Fibroblast of the conjunctiva (primary cell): ENCODE measurements at places on chromosomes 11 and 22.
A peak's percentile ranks its signal among the peaks of the same experiment; 100 is the strongest.

- no peak for DNase-seq
These were observed 56.8 kb downstream of the C22orf31 start for GRCh38 chr22:29004647-29005371.

DNA sequence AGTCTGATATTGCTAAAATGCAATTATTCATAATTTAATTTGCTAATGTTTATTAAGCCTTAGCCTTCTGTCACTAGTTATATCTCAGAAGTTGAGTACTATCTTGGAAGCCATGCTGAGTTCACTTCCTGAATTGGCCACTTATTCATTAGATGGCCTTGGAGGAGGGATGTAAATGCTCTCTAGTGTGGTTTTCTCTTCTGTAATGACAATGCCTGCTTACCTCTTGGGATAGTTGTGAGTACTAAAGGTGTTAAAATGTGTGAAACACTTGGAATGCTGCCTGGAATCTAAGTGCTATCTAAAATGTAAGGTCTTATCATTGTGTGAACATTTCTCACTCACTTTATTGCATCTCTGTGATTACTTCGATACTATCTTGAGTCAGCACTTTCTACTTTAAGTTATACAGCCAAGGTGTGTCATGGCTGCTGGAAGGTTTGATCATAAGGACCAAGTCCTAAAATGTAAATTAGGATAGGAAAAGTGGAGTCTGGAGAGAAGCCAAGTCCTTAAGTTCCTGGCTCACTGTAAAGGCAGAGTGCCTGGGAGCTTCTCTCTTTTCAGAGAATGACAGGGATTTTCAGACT, 12.4 kb downstream of the GLYATL2 start:
- no peak for DNase-seq

GRCh38 chr11:74471037-74471436, 3.7 kb upstream of the KCNE3 start:
- DNase-seq: no peak

- DNase-seq: no peak
These were observed 19.3 kb downstream of the MB start for GRCh38 chr22:35597692-35598395.

DNA sequence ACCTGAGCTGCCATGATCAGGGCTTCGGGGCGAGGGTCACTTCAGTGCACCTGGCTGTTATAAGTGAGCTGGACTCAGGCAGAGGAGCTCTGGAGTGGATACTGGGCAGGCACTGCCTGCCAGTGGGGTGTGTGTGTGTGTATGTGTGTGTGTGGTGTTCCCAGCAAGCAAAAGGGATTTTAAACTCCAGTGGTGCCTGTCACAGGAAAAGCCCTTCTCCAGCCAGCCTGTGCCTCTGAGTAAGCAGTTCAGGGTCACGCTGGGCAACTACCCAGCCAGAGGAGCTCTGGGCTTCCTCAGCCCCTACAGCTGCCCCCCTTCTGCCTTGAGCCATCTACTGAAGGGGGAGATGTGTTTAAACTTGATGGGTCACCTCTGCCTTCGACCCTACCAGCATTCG, 109.0 kb downstream of the OSBP2 start:
- no peak for DNase-seq

DNA sequence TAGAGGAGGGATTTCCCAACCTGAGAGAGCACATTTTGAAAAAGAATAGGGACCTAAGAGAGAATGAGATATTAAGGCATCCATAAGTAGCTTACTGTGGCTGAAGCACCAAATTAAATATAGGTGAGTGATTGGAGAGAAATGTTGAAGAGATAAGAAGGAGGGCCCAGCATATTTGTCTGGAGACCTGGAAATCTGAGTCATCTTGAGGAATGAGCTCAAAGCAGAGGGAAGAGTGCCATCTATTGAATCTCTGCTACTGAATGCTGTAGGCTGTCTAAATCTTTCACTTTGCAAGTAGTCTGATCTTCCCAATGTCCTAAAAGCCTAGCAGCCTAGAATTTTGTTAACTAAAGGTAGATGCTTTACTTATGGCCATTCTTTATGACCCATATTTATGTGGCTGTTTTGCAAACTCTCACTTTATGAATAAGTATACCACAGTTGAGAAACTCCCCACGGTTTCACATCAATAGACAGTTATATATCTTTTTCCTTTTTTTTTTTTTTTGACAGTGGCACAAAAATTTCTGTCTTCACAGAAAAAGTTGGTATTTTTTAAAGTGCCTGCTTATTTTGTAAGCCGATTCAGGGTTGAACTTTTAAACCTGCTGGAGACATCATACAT, 2093.5 kb downstream of the LRRC4C start:
- DNase-seq: no peak

- no peak for DNase-seq
These were observed 4.0 kb downstream of the SCYL1 start for GRCh38 chr11:65528819-65529350.

GRCh38 chr11:43440486-43440885, 81.8 kb downstream of the TTC17 start:
- no peak for DNase-seq

- no peak for DNase-seq
These were observed 3.0 kb downstream of the GAL start for GRCh38 chr11:68687311-68687710.

DNA sequence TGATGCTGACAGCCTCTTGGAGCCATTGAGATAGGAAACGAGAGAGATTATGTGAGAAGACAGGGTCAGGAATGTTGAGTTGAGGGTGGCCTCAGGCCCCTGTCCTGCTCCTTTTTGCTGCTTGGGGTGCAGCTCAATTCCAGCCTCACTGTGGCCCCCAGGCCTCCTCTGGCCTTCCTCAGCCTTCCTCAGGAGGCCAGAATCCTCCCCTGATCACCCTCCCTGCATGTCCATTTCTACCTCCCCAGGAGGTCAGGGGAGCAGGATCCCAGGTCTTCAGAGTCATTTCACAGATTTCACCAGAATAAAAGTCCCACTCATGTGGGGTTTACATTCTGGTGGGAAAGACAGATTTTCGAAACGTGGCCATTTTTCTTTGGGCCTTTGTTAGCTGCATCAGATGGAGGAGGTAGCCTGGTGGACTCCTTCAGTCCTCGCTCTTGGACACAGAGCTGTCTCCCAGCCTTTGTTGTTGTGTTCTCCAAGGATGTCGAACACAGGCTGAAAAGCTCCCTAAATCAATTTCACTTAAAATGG, 2.2 kb upstream of the KCNQ1OT1 start:
- DNase-seq: no peak

DNA sequence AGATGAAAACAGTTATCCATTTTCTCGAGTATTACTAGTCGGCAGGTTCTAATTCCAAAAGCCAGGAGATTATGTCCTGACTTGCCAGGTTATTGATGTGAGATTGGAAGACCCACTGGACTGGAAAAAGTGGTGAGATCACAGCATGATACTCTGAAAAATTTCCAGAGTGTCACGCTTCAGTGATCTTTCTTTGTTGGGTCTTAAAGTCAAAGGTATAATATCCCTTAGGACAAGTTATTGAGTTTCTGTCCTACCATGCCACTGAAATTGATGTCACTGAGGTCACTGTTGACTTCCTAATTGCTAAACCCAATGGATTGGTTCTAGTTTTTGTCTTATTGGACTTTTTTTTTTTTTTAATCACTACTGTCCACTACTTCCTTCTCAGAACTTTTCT, 104.5 kb upstream of the GRAMD1B start:
- DNase-seq: no peak

DNA sequence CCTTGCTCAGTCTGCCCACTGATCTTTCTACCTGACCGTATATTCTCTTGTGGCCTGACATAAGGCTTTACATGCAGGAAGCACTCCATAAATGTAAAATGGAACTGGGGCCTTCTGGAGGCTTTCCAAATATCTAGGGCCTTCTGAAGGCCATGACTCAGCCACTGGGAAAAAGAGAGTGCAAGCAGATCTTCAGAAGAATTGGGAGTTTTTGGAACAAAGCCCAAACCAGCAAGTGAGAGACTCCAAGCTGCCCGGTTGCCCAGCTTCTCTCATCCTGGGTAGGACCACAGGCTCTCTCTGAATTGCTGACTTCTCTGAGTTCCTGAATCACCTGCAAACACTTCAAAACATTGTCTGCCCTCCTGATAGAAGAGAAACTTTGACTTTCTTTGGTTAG, 107.9 kb upstream of the BMAL1 start:
- DNase-seq: peak; percentile 84

GRCh38 chr11:6411594-6412031, 7.3 kb downstream of the APBB1 start:
- DNase-seq: no peak

DNA sequence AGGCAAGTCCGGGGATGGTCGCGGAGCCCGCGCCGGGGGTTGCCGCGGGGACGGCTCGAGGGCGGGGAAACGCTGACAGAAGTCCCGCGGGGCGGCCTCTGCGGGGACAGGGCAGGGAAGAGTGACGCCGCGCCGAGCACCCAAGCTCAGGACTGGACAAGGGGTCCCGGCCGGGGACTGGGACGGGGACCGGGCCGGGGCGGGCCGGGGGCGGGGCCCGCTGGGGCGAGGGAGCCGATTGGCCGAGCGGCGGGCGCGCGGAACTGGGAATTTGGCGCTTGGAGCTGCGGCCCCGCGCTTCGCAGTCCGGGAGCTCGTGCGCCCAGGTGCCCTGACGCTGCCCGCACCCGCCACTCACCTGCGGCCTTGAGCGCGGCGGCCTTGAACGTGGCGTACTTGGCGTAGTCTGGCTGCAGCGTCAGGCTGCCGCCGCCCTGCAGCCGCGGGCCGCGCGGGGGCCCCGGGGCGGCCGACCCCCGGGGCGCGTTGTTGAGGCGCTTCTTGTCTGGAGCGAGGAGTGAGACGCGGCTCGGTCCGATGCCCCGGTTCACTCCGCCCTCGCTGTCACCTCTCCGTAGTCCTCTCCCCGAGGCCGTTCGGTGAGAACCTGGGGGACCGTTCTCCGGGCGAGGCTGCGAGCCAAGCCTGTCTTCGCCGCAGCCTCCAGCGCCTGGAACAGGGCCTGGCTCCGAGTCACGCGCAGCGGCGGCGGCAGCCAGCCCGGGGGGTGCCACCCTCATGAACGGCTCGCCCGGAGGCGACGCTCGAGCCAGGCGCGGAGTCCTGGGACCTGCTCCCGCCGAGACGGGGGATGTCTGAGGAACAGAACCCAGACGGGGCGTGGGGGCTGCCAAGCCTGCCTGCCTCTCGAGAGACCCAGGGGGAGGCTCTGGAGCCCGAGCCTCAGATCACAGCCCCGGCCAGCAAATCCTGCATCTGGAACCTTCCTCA, 4.5 kb downstream of the SHISA8 start:
- no peak for DNase-seq

DNA sequence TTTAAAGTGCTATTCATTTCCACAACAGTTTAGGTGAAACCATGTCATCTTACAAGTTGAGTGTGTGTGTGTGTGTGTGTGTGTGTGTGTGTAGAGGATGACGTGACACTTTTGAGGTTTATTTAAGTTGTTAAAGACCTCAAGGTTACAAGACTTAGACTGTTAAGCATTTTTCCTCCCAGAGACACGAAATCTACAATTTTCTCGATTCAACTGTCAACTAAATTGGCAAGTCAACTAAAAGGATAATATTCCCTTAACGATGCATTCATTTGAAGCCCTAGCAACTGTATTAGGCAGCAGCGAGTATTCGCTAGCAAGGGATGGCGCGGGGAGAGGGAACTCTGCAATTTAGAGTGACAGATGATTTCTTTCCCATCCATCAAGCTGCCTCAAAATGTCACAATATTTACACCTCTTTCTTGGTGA, 17.6 kb upstream of the BDNF start:
- no peak for DNase-seq

DNA sequence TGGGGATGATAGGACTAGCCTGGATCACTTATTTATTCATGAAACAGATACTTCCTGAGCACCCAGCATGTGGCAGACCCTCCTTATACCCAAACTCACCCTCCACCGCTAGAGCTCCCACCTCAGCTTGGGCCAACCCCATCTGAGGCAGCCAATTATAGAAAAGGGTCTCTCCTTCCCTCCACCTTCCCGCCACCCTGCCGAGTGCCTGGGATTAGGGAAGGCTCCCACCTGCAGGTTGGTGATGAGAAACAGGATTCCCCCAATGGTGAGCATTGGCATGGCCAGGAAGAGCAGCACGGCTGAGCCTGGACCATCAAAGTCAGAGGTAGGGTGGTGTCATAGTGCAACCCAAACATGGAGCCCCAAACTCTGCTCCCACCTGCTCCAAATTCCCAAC, 5.9 kb downstream of the SLC43A3 start:
- no peak for DNase-seq

GRCh38 chr22:50031189-50032091, 18.9 kb upstream of the IL17REL start:
- DNase-seq: no peak

GRCh38 chr11:100793525-100793924, 106.4 kb downstream of the ARHGAP42 start:
- DNase-seq: no peak

- DNase-seq: no peak
These were observed 76.2 kb downstream of the GALNT18 start for GRCh38 chr11:11545285-11546275.

DNA sequence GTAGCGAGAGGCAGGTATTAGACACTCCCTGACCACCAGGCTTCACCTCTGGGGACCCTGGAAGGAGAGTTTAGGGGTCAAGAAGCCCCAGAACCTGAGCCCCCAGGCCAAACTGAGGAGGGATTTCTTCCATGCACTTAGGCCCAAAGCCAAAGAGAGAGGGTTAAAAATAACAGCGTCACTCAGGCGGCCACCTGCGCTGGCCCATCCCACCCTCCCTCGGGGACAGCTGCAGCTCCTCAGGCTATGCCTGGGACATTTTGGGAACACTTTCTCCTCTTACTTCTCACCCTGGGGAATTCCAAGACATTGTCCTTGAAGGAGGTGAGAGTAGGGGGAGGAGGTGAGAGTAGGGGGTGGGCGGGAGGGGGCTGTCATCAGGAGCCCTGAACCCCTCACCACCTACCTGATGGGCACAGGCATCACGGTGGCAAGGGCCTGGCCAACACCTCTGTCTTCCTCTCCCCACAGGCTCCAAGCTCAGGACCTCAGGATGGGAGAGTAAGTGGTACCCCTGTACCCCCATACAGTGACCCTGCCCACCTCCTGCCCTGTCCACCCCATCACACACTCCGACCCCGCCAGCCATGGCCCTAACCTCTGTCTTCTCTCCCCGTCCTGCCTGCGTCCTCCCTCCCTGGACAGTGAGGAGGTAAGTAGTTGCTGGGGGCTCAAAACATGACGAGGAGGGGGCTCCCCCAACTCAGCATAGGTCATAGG, 583 bp downstream of the TNNI2 start:
- DNase-seq: no peak

- DNase-seq: no peak
These were observed 16.4 kb upstream of the JAM3 start for GRCh38 chr11:134052395-134052987.

- DNase-seq: no peak
These were observed 1.7 kb downstream of the ZBED4 start for GRCh38 chr22:49855251-49855911.

DNA sequence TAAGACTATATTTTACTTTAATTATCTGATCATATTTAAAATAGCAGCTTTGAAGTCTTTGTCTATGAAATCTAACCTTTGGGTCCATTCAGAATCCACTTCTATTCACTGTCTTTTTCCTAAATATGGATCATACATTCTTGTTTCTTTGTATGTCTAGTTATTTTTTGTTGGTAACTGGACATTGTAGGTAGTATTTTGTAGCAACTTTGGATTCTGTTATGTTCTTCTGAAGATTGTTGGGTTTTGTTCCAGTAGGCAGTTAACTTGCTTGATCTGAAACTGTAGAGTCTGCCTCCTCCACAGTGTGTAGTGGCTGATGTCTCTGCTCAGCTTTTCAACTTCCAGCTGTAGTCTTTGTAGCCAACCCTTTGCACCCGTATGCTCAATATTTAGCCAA, 37.5 kb upstream of the GAL start:
- no peak for DNase-seq
